Muscle of leg (tissue), 16 donors: ENCODE measurements at places on chromosomes 12 and 14. TPM values are rescaled to one million over a fixed set of nuclear protein-coding genes. Genes with fewer than 3 reads are reported as not detected.

Gene RNASE4
- 18.4 TPM for total RNA-seq

Gene LMNTD1
- total RNA-seq = 0.18 TPM

Gene SLC24A4
- total RNA-seq = 1.8 TPM

Gene TMEM229B
- 0.40 TPM for total RNA-seq

Gene CCDC38
- total RNA-seq = 0.09 TPM

Gene CELA1
- not detected for total RNA-seq

Gene LRRC10
- not detected for total RNA-seq

Gene RFLNA
- 8.7 TPM for total RNA-seq

Gene LTBR
- total RNA-seq = 32.9 TPM

Gene BCL11B
- 1.2 TPM for total RNA-seq

Gene KLRC1
- 0.22 TPM for total RNA-seq

Gene CKAP4
- total RNA-seq = 44.6 TPM

Gene RAP1B
- 77.4 TPM for total RNA-seq

Gene ANG
- total RNA-seq = 4.6 TPM

Gene CACNA2D4
- total RNA-seq = 1.6 TPM

Gene VSX2
- total RNA-seq = not detected

Gene DNAL1
- total RNA-seq = 9.3 TPM

Gene AHNAK2
- 21.6 TPM for total RNA-seq

Gene KRT71
- not detected for total RNA-seq

Gene SENP1
- total RNA-seq = 19.7 TPM

Gene GARIN6
- not detected for total RNA-seq

Gene DLK1
- 377 TPM for total RNA-seq

Gene GPR65
- total RNA-seq = 0.53 TPM

Gene AQP6
- 0.13 TPM for total RNA-seq

Gene TNS2
- 49.3 TPM for total RNA-seq

Gene SDSL
- total RNA-seq = 0.53 TPM

Gene ARID2
- 23.5 TPM for total RNA-seq

Gene SLC41A2
- 13.4 TPM for total RNA-seq

Gene IFT81
- total RNA-seq = 17.3 TPM

Gene APOLD1
- total RNA-seq = 8.8 TPM

Gene POTEM
- not detected for total RNA-seq

Gene PIWIL1
- 0.13 TPM for total RNA-seq

Gene FAM181A
- not detected for total RNA-seq

Gene EVL
- 32.8 TPM for total RNA-seq

Gene SLC16A7
- total RNA-seq = 9.7 TPM

Gene LRRC43
- 0.18 TPM for total RNA-seq

Gene PTPRB
- 20.8 TPM for total RNA-seq

Gene OR6C65
- not detected for total RNA-seq

Gene PDZRN4
- 4.6 TPM for total RNA-seq

Gene COCH
- total RNA-seq = 6.3 TPM

Gene SERPINA12
- not detected for total RNA-seq

Gene RNF212B
- total RNA-seq = not detected

Gene C3AR1
- 3.7 TPM for total RNA-seq

Gene PROX2
- total RNA-seq = not detected

Gene UNC79
- total RNA-seq = 0.27 TPM

Gene TAS2R31
- total RNA-seq = 5.5 TPM

Gene ADAM21
- 0.09 TPM for total RNA-seq

Gene CARMIL3
- total RNA-seq = 0.27 TPM
